Activated T-cell treated with anti-CD3 and anti-CD28 coated beads, Interleukin-2, amount 50 U/mL, for 72 hours (primary cell): ENCODE measurements at places on chromosomes 12 and 14. TPM values are rescaled to one million over a fixed set of nuclear protein-coding genes. Genes with fewer than 3 reads are reported as not detected.

- DNase-seq, result no peak
Measured at GRCh38 chr12:11069854-11070365, 7.8 kb upstream of the TAS2R46 start.

The ADAMTS20 gene
- not detected for total RNA-seq

The RAD9B gene
- 2.3 TPM for total RNA-seq

The B3GNT4 gene
- 0.55 TPM for total RNA-seq

The CIROP gene
- total RNA-seq, result not detected
